WTC11 (cell line): ENCODE measurements at places on chromosomes 3 and 15.

GRCh38 chr15:35713733-35714132 lies 167.8 kb upstream of the DPH6 start:
- DNase-seq = no peak

DNA sequence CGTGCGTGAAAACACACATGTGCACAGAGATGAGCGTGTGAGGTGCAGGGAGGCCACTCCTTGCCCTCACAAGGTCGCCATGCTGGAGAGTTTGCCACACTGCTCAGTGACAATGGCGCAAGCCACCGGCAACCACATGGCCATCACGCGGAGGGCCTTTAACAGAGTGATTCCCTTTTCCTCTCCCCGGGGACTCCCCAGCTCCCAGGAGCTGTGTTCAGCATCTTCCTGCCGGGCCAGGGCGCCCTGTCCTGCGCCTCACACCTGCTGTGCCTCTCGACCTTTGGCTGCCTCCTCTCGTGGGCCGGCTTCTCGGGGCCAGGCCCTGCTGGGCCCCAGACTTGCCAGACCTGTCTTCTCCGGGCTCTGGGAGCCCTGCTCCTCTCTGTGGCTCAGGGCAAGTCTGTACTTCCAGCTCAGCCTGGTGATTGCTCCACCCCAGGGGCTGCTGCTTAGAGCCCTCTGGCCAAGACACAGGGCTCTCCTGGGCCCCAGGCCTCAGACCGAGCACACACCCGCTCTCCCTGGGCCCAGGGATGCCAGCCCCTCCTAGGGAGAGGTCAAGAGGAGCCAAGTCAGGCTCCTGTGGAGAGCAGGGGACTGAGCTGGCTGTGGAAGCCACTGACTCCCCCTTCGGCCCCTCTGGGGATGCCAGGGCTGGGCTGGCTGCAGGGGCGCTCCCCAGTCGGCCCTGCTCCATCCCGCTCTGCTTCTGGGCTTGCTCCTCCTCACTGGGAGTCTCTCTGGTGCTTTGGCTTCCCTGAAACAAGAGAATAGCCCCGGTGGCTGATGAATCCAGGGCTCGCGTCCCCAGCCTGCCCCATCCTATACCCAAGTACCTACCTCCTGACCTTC lies 5.6 kb downstream of the CCDC9B start:
- no peak for DNase-seq

- DNase-seq = no peak
Observed at GRCh38 chr15:70783610-70784022, 20.3 kb upstream of the UACA start.

DNA sequence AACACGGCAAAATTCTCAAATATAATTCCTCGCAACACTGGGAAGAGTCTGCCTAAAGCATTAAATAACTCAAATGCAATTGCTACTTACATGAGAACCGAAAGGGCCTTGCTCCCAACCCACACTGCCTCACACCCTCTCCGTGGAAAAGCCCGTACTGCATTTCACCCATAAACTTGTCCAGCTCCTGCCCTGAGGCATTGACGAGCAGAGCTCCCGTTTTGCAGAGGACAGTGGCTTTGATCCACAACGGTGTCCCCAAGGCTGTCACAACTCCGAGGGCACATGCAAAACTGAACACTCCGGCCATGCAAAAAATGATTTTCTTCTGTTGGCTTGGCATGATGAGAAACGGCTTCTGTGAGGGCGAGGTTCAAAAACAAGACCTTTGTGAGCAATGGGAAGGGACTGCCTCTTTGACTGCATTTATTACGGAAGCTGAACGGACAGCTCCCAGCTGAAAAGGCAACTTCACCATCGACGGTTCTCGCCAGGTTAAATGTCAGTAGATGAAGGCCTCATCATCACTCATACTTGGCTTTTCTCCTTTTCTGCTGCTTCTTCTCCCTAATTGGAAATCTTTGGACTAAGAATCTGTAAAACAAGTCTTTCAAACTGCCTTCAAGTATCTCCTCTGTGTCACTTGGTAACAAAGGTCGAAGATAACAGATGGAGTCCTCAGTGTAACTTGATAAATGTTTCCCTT lies at the start of gene CLRN1:
Gene CLRN1, minus strand, starts transcription at position 362 of the 706 bp plus-strand sequence. Its CDS starts 19 bp downstream, at position 343.
- no peak for DNase-seq

DNA sequence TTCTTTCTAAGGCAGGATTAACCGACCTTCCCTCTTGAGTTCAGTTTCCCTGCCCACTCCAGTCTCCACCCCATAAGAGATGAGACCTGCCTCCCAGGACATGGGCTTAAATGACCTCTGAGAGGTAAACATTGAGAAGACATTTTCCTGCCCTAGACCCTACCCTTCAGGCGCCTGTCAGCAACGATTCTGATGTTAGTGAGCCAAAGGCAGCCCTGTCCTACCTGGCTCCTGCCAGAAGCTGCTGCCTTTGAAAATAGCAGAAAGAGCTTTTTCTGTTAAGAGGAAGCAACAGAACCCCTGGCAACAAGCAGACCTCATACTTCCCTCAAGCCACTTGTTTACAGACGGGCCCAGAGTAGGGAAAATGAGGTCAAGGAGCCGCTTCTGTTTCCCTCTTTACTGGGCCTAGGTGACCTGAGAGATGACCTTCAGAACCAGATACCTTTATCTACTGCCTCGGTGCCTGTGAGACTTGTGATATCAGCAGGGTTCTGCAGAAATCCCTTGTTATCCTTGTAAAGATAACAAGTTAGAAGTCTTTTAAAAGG lies 52.0 kb downstream of the CD200R1L start:
- DNase-seq = no peak

DNA sequence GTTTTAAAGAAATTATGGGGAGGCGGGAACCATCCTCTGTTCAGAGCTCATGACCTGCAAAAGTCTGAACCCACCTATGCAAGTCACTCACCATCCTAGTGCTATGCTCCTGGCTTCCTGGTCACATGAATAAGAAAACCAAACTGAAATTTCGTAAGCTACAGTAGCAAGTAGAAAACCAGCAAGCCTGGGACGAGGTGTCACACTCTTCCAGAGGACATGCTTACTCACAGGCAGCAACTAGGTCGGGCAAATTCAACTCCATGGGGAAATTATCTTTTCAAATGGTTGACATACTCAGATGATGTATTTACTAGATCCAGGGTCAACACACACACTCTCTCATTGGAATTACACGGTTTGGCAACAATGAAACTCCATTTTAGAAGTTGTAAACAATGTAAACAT lies 31.3 kb downstream of the LDHAL6B start:
- no peak for DNase-seq

GRCh38 chr15:57015897-57016296 lies 97.5 kb downstream of the TCF12 start:
- no peak for DNase-seq
